MG63 (cell line): ENCODE measurements at places on chromosomes 6 and 20. TPM values are rescaled to one million over a fixed set of nuclear protein-coding genes. Genes with fewer than 3 reads are reported as not detected.

The CALHM4 gene
- total RNA-seq = not detected in 2 replicates

The TFAP2C gene
- total RNA-seq = 1.6 and 2.6 TPM in 2 replicates

The C6orf163 gene
- total RNA-seq = not detected in 2 replicates

The KCNG1 gene
- total RNA-seq = 65.9 and 68.9 TPM in 2 replicates

The GSTA2 gene
- total RNA-seq = 0.63 TPM in 1 of 2 replicates, not detected in the other

The ADTRP gene
- total RNA-seq = 1.5 and 2.1 TPM in 2 replicates

The DDO gene
- 0.22 and 0.89 TPM in 2 replicates for total RNA-seq

The GID8 gene
- 36.6 and 42.1 TPM in 2 replicates for total RNA-seq

The TUBE1 gene
- total RNA-seq = 23.5 and 57.3 TPM in 2 replicates

The SLC22A2 gene
- not detected in 2 replicates for total RNA-seq

The COL21A1 gene
- total RNA-seq = not detected in 2 replicates

The NRSN2 gene
- total RNA-seq = 1.8 and 24.3 TPM in 2 replicates

The MAK gene
- total RNA-seq = 0.13 TPM in 1 of 2 replicates, not detected in the other

The DAAM2 gene
- 0.32 TPM in 1 of 2 replicates, not detected in the other for total RNA-seq

The BEND6 gene
- 0.49 and 0.91 TPM in 2 replicates for total RNA-seq

The FAM83D gene
- total RNA-seq = 71.5 and 73.9 TPM in 2 replicates
